ENCODE measurements at places on chromosomes 6 and 20. TPM values are rescaled to one million over a fixed set of nuclear protein-coding genes. Genes with fewer than 3 reads are reported as not detected.

The NXT1 gene
- total RNA-seq: 20.5 TPM

- no peak for DNase-seq
Observed at GRCh38 chr6:93621442-93621841, 202.1 kb upstream of the EPHA7 start.

The TRIM10 gene
- under 0.01 TPM for total RNA-seq

- peak; percentile 34 for DNase-seq
Observed at GRCh38 chr20:35173576-35174192, 1.8 kb downstream of the PROCR start.

DNA sequence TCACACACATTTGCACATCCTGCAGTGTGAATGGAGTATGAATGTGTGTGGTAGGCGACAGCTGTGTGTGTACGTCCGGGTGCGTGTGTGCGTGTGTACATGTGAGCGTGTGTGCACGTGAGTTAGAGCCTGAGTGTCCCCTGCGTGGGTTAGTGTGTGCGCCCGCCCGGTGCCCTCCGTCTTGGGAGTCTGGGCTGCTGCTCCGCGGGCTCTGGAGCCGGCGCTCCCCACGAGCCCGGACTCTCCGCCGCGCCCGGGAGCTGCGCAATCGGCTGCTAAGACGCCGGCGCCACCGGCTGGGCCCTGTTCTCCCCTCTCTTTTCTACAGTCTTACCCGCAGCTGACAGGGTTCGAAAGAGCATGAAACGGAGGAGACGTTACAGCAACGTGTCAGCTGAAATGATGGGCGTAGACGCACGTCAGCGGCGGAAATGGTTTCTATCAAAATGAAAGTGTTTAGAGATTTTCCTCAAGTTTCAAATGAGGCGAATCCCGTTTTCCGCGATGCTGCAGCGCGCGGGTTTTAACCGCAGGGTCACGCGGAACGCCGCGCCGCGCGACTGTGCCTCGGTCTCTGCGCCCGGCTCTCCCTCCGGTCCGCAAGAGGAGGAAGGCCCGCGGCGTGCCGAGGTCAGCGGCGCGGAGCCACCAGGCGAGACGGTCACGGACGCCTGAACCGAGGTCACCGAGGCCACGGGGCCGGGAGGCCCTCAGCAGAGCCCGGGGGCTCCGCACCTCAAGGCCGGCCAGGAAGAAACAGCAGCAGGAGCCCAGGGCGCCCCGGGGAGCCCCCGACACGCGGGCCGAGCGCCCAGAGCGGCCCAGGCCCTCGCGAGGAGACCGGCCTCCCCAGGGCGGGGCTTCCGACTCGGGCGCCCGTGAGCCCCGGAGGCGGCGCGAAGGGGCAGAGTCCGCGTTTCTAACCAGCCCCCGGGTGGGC lies 95.3 kb upstream of the BHLHE23 start:
- DNase-seq: peak; percentile 38

DNA sequence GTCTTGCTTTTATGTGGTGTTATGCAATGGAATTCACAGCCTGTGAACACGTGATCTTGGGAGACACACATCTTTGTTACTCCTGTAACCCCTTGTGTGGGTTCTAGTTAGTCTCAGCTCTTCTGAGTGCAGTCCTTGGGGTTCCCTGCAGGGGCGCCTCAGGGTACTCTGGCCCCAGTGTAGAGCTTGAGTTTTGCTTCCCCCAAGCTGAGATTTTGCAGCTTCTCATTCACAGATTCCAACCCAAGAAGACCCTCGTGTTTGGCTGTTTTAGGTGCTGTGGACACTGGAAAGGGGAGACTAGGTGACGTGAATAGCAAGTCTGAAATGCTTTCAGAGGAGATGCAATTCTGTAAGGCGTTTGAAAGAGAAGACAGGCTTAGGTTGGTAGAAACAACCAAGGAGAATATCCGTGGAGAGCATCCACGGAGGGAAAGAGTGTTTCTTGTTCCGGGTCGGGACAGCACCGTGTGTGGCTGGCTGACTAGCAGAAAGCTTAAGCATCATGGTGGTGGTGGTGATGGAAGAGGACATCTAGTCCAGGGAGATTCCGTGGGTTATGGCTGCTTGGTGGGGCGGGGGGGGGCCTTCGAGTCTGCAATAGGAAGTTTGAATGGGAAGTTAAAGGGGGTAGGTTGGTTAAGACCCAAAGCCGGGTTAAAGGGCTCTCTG lies 30.1 kb downstream of the DUSP22 start:
- DNase-seq: no peak

The SLPI gene
- not detected for total RNA-seq

GRCh38 chr6:14001329-14002012 lies 76.7 kb downstream of the RNF182 start:
- DNase-seq: peak; percentile 92

The MAK gene
- total RNA-seq: under 0.01 TPM

The EYA4 gene
- 0.40 TPM for total RNA-seq

The TPBG gene
- total RNA-seq: 3.4 TPM

GRCh38 chr6:13667655-13668054 lies 44.0 kb downstream of the RANBP9 start:
- DNase-seq: no peak

The POU5F1 gene
- not detected for total RNA-seq

- DNase-seq: no peak
Observed at GRCh38 chr6:12974551-12974950, 258.0 kb downstream of the PHACTR1 start.

The BMP2 gene
- total RNA-seq: 14.5 TPM

DNA sequence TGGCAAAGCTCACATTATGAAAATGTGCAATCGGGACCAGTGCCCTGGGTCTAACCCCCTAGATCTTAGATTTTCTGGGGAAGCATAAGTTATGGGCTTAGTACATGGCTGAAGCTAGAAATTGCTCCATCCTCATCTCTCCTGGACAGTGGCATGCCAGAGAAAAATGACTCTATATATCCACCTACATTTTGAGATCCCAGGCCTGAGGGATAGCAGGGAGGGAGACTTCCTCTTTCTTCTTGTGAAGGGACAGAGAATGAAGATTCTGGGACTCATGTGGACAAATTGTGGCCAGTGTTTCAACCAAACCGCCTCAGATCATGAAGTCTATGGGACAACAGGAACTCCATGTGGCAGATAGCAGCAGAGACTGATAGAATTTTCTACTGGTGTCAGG lies 35.4 kb downstream of the GSTA2 start:
- DNase-seq: no peak

DNA sequence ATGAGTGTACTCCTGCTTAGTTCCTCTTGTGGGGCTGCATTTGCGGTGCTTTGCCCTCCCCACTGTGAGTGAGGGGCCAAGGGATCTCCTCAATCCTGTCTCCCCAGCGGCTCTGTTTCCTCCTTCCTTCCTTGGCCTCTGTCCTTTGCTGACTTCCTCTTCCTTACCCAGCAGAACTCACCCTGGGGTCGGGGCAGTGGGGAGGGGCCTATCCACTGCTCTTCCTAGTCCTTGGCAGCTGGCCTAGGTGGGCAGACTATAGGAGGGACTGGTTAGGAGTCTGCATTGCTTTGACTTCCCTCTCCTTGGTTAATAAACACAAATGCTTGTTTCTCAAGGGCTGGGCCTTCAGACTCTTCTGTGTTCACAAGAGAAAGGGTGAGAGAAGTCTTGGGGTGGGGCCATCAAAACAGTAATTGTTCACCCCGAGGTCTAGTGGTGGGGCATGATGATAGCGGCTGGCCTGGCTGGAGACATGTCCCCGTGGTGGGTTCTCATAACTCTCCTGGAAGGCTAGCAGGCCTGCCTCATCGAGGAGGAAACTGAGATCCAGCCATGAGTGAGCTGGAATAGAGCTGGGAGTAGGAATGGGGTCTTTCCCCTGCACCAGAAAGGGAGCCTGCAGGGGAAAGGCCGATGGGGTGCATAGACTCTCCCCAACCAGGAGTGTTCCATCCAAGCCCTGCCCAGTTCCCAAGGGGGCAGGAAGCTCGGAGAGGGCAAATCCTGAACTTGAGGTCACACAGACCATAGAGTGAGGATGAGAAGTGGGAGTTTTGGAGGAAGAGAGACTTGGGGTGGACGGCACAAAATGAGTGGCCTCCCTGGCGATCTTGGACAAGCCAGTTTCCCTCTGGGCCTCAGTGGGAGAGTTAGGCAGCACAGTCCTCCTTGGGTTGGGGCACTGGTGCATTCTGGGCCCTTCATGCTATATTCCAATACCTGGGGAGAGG lies 12.7 kb downstream of the FAM110A start:
- no peak for DNase-seq

DNA sequence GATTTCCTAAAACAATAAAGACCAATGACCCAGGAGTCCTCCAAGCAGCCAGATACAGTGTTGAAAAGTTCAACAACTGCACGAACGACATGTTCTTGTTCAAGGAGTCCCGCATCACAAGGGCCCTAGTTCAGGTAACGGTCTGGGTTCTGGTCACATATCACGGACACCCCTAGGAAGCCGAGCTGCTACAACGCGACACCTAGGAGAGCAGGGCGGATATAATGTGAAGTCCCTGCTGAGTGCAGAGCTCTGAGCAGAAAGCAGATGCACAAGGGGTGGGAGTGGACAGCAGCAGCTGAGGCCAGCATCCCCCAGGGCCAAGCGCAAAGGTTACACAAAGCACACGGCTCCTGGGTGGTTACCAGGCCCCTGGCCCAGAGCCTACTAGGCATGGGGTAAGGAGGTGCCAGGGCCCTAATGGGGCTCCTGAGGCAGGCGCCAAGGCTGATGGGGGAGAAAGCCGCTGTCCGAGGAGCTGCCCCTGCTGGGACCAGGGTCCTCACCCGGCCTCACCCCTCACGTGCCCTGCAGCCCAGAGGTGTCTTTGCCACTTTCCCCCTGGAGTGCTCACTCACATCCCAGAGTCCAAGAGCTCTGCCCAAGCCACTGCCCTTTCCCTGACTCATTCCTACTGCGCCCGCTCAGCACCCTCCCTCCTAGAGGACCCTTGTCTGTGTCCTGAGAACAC lies 8.4 kb downstream of the CST7 start:
- no peak for DNase-seq

GRCh38 chr6:91813641-91814040 lies 1226.8 kb upstream of the MAP3K7 start:
- DNase-seq: no peak
